ENCODE measurements at places on chromosomes 12 and 14. TPM values are rescaled to one million over a fixed set of nuclear protein-coding genes. Genes with fewer than 3 reads are reported as not detected.

DNA sequence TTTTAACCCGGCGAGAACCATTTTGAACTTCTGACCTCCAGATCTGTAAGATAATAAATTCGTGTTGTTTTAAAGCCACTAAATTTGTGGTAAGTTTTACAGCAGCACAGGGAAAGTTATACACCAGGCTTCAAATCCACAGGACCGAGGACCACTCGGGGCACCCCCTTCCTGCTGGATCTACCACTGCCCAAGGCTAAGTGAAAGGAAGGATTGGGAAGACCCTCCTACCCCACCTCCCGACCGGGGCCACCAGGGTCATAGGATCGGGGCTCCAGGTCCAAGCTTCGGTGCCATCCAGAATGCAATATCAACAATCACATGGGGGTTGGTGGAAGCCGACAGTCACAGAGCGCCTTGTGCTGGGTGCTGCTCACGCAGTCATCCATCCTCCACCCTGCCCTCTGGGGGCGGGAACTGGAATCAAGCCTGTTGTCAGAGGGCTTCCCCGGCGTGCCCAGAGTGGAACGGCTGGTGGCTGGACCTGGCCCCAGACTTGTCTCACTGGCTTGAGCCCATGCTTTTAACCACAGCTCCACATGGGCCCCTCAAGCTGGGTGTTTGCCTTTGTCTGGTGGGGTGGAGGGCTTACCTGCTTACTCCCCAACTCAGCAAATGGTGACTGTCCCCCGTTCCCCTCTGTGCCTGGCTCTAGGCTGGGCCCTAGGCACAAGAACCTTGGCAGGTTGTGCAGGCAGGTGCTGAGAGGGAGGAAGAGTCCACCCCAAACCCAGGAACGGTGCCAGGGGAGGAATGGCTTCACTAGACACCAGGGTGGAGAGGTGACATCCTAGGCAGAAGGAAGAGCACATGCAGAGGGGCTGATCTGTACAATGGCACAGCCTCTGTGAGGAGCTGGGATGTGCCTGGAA is 180.3 kb upstream of the RTL1 start:
- no peak overlapping the region for H3K4me3 ChIP-seq
- no peaks in the 10 kb centered on the region for H3K27me3 ChIP-seq
- DNase-seq: no peak
- H3K4me1 ChIP-seq: no peaks in the 10 kb centered on the region
- H3K27ac ChIP-seq: no peak overlapping the region

GRCh38 chr12:95720146-95720545 is 70.4 kb downstream of the NTN4 start:
- H3K27me3 ChIP-seq: no peaks in the 10 kb centered on the region
- H3K4me1 ChIP-seq: no peaks in the 10 kb centered on the region
- H3K36me3 ChIP-seq: no peaks in the 10 kb centered on the region
- H3K4me3 ChIP-seq: no peak overlapping the region

The KRT6C gene
- not detected for polyA plus RNA-seq

The LGMN gene
- 10.6 TPM for polyA plus RNA-seq

DNA sequence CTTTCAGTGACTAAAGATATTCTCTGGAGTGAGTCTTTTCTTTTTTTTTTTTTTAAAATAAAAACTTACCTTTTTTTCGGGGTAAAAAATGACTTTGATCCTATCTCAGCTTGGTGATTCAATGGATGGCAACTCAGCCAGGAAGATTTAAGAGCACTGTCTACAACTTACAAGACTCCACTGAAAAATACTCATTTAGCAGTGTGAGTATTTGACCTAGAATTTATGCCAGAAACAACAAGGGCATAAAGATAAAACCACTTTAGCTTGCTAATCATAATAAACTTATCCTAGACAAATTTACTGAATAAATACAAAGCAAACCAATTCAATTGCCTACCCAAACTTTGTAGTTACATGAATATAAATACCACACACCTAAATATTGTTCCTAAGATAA is 446.6 kb downstream of the RPS29 start:
- H3K4me1 ChIP-seq: no peaks in the 10 kb centered on the region
- no peak overlapping the region for H3K27ac ChIP-seq
- H3K4me3 ChIP-seq: no peak overlapping the region

The SELPLG gene
- 485 TPM for polyA plus RNA-seq

DNA sequence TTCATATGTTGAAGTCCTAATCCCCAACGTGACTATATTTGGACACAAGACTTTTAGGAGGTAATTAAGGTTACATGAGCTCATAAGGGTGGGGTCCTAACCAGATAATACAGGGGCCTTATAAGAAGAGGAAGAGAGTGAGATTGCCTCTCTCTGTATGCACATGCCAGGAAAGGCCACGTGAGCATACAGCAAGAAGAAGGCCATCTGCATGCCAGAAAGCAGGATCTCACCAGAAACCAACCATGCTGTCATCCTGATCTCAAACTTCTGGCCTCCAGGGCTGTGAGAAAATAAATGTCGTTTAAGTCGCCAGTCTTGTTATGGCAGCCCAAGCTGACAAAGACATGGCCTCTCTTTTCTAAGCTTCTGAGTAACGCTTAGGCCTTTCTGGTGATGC is 69.0 kb upstream of the GPHB5 start:
- peaks cover 7% of the 10 kb centered on the region for H3K4me1 ChIP-seq
- no peak for DNase-seq
- no peak overlapping the region for H3K27ac ChIP-seq
- no peaks in the 10 kb centered on the region for H3K27me3 ChIP-seq
- H3K36me3 ChIP-seq: peaks cover 31% of the 10 kb centered on the region
- no peak overlapping the region for H3K4me3 ChIP-seq

- H3K4me1 ChIP-seq: no peaks in the 10 kb centered on the region
- no peak overlapping the region for H3K27ac ChIP-seq
- no peak for DNase-seq
- H3K4me3 ChIP-seq: no peak overlapping the region
These were observed 11.9 kb upstream of the TMEM119 start for GRCh38 chr12:108609537-108610335.

The BHLHE41 gene
- not detected for polyA plus RNA-seq

GRCh38 chr14:101131451-101131916 is 228.0 kb upstream of the RTL1 start:
- no peak overlapping the region for H3K27ac ChIP-seq
- H3K4me1 ChIP-seq: no peaks in the 10 kb centered on the region
- no peaks in the 10 kb centered on the region for H3K36me3 ChIP-seq
- no peaks in the 10 kb centered on the region for H3K27me3 ChIP-seq
- no peak overlapping the region for H3K4me3 ChIP-seq
- DNase-seq: no peak

DNA sequence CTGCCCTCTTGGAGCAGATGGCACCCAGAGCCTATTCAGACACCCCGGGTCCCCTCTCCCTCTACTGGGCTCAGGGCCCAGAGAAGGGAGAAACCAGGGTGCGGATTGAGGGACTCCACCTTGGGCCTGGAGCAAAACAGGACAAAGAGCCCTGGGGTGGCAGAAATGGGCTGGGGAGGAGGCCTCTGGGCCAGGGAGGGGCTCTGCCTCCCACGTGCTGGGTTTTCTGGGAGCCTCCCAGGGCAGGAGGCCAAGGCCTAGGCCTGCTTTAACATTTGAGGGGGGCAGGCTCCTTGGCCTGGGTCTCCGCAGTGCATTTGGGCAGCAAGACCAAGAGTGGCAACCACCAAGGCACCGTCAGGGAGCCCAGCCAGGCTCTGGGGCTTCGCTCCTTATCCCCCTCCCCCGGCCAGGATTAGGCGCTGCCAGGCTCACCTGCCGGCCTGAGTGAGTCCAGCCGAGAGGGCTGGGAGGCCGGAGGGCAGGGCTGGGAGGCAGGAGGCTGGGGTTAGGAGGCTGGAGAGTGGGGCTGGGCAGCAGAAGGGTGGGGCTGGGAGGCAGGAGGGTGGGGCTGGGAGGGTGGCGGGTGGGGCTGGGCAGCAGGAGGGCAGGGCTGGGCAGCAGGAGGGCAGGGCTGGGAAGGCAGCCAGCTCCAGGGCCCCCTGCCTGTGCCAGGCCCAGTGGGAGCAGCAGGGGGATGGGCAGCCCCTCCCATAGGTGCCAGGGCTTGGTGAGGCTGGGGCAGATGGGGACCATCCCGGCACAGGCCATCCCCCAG is 101.8 kb upstream of the EIF5 start:
- H3K27me3 ChIP-seq: no peaks in the 10 kb centered on the region

DNA sequence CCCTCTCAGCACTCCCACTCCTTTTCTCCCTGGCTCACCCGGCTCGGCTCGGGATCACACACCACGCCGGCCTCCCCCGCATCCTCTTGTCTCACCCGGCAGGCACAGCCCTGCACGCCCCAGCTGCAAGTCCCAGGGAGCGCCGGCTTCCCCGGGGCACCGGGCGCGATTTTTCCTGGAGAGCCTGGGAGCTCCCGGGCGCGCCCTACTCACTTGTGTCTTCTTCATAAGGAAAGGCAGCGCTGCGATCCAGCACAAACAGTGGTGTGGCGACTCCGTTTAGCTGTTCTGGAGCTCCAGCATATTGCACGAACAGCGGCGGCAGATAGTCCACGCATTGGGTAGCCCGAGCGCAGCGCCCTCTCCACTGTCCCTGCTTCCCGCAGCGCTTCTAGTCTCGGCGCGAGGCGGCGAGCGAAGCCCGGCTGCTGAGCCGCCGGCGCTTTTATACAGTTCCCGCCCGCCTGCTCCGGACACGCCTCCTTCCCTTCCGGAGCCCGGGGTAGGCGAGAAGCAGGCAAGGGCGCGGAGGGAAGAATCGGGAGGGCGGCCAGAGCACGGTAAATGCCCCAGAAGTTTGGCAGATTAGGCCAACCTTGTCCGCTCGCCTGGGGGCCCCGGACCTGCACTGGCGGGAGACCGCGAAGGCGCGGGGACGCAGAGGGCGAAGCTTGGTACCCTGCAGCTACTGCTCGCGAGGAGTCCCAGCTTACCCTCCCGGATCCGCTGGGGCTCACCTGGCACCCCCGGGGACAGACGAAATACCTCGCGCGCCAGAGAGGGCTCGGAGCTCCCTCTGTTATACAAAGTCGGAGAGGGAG is at the start of gene KITLG:
TSS of gene KITLG (minus strand) at position 421 of the 821 bp plus-strand sequence. CDS start at position 228, 193 bp downstream.
- H3K36me3 ChIP-seq: no peaks in the 10 kb centered on the region
- no peak within 1 kb of the TSS for H3K4me3 ChIP-seq
- H3K27ac ChIP-seq: no peak within 1 kb of the TSS
- DNase-seq: no peak
- H3K4me1 ChIP-seq: no peaks in the 10 kb centered on the region
- peaks cover 3% of the 10 kb centered on the region for H3K27me3 ChIP-seq

DNA sequence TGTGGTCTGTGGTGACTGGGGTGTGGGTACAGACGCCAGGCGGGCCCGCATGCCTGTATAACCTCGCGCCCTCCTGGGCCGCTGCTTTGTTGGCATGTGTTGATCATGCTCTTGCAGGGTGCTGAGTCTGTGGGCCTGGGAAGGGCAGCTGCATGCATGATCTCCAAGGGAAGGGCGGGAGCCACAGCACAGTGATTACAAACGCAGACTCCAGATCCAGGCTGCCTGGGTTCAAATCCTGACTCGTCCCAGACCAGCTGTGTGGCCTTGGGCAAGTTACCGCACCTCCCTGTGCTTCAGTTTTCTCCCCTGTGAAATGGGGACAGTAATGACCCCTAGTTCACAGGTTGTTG is 24.0 kb downstream of the ADGRD1 start:
- H3K27ac ChIP-seq: no peak overlapping the region
- H3K4me3 ChIP-seq: no peak overlapping the region
- H3K36me3 ChIP-seq: no peaks in the 10 kb centered on the region
- no peaks in the 10 kb centered on the region for H3K27me3 ChIP-seq
- no peak for DNase-seq
- H3K4me1 ChIP-seq: no peaks in the 10 kb centered on the region

All from CD4-positive, alpha-beta memory T cell (primary cell).